ENCODE measurements at places on chromosomes 3 and 15. TPM values are rescaled to one million over a fixed set of nuclear protein-coding genes. Genes with fewer than 3 reads are reported as not detected.

KNG1 gene
- total RNA-seq: not detected

TERC gene
- total RNA-seq: 361 TPM

DNA sequence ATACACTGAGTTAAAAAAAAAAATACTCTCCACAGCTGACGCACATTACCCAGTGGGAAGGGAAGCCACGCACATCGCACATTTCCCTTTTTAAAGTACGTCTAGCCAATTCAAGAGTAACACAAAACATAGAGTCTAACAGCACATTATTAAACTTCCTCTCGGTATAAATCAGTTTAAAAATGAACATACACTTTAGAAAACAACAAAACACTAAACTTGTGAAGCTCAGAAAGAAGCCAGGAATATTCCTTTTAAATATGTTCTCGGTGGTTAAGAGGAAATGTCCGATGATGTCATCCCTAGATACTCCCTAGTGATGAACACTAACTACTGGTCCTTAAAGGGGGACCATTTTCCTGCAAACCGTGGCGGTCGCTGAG is 721 bp downstream of the MYEF2 start:
- DNase-seq: no peak

DNA sequence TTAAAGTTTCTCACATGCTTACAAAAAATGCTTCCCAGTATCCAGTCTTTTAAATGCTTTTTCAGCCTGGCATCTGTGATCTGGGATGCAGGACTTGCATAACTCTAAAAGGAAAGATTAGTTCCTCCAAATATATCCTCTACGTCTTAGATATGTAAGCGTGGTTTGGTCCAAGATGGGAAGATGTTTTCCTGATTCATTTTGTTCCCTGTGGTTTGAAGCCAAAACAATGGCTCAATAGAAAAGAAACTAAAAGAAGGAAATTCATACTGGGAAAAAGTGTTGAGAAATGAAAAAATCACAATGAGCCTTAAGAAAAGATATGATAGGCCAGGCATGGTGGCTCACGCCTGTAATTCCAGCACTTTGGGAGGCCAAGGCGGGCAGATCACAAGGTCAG is 1002.8 kb downstream of the NAALADL2 start:
- no peak for DNase-seq

DNA sequence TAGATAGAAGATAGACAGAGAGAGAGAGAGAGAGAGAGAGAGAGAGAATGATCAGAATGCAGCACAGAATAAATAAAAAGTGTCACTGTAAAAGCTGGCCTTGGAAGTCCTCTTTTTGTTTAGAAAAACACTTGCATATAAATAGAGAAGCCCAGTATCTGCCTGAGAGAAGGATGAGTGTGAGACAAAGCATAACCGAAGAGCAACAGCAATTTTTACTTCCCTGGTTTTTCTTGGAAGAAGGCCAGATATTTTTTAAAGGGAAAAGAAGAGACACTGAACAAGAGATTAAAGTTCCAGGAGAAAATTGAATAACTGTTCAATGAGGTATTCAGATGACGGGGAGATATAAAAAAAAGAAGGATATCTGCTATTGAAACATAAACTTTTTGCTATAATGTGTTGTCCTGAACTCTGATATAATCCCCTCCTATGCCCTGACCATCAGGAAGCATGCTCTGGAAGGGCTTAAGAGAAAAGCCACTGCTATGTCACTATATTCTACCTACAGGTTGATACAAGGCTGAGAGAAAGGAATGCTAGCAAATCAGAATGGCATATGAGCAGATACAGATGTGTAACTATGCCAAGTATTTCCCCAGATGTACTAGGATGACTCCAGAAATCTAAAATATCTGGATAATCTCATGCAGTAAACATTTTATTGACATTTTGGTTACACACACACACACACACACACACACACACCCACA is 358.9 kb downstream of the RBMS3 start:
- no peak for DNase-seq

GRCh38 chr15:69723404-69724096 is 270.9 kb downstream of the RPLP1 start:
- DNase-seq: peak; percentile 78

DNA sequence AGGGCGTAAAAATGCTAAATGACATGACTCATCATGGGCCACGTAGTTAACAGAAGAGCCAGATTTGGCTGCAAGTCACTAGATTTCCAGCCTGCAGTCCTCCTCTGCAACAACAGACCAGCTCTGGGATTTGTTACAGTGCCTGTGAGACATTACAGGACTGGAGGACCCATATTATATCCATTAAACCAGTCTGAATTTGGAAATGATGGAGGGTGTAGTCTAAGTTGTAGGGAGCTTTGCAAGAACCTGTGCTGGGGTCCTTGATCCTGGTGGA is 10.8 kb downstream of the ZNF774 start:
- no peak for DNase-seq

- peak; percentile 54 for DNase-seq
Observed at GRCh38 chr15:74428442-74428787, 5.3 kb downstream of the SEMA7A start.

GRCh38 chr3:5213574-5213966 is 26.1 kb downstream of the EDEM1 start:
- DNase-seq: peak; percentile 75
